Thymus (tissue), 14 donors: ENCODE measurements at places on chromosomes 2 and 18.

- DNase-seq = no peak
Measured at GRCh38 chr2:108082978-108083377, 96.7 kb downstream of the SLC5A7 start.

- DNase-seq = no peak
Measured at GRCh38 chr2:105055613-105056012, 17.7 kb downstream of the MRPS9 start.

- DNase-seq = no peak
Measured at GRCh38 chr2:175168564-175168945, 552 bp upstream of the ATF2 start.

DNA sequence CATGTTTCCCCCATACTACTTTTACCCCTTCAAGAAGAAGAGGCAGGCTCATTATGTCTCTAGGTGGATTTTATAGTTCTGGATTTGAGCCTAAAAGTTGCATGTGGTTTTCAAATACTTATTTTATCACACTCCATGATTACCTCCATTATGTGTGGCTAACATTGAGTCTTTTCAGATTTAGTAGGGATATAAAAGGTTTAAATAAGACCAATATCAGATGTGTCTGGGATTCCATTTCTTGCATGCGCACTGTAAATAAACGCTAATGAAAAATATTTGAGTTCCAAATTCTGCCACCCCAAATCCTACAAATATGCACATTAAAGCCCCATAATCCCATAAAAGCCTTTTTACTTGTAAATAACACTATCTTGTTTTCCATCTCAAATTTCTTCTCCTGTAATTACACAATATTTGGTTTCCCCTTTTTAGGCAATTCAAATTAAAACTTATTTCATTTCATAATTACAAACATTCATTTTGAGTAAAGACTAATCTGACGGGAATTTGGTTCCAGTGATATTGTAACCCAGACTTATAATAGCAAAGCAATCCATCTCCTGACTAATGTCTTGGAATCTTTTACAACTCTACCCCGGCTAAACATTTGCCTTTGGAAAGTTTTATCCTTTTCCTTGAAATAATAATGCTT is 600.0 kb downstream of the SLC4A3 start:
- DNase-seq = no peak

GRCh38 chr2:219619235-219619634 is 8.2 kb upstream of the SLC4A3 start:
- no peak for DNase-seq

- DNase-seq = no peak
Measured at GRCh38 chr2:232668805-232669444, 28.2 kb upstream of the GIGYF2 start.

DNA sequence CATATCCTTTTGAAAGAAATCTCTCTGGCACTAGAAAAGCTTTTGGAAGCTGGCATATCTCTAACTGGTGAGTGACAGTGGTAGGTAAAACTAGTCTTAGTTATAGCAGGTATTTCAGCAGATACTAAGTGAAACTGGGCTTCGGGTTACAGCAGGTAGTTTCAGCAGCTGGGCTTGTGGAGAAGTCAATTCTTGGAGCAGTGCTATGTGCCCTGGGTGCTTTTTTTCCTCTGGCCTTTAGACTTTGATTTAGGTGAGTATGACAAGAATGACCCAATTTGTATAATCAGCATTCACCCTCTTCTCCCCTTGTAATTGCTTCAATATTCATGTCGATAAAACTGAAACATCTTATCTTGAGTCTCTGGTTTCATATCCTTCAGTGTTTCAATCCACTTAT is 123.1 kb downstream of the KYNU start:
- no peak for DNase-seq

GRCh38 chr2:172177581-172177980 is 74.9 kb upstream of the DLX2 start:
- DNase-seq = no peak

GRCh38 chr18:54043484-54044251 is 180.8 kb downstream of the MBD2 start:
- no peak for DNase-seq

- no peak for DNase-seq
Measured at GRCh38 chr2:118973542-118973951, 31.6 kb downstream of the MARCO start.

DNA sequence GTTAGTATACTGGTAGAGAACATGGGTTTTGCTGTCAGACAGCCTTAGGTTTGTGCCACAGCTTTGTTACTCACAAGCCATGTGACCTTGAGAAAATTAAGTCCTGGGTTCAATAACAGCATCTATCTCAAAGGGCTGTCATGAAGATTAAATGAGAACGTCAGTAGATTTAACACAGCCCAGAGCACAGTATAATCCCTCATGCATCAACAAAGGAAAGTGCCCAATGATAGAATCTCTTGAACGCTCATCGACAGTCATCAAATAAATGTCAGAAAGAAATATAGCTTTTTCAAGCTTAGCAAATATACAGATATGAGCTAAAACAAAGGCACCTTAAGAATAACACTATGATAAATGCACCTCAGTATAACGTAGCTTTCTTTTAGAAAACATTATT is 22.3 kb downstream of the CUL3 start:
- DNase-seq = no peak

GRCh38 chr2:95275151-95275515 is 884 bp downstream of the PROM2 start:
- DNase-seq = no peak

GRCh38 chr18:11752116-11752911 is 63.2 kb downstream of the GNAL start:
- no peak for DNase-seq

DNA sequence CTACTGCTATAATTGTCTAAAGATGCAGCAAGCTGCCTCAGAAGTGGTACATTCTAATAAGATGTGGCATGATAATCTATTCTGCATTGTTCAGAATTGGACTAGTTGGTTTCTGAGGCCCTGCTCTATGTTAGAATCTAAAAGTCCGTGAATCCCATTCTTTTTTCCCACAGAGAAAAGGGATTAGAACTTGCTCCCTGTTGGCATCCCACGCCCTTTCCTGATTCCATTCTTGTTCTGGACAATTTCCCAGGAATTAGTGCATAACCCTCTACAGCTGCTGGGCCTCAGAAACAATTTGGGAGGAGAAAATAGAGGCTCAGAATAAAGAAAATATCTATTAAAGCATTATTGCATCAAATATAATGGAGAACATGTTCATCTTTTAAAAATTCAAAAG is 282.7 kb downstream of the NRXN1 start:
- no peak for DNase-seq

DNA sequence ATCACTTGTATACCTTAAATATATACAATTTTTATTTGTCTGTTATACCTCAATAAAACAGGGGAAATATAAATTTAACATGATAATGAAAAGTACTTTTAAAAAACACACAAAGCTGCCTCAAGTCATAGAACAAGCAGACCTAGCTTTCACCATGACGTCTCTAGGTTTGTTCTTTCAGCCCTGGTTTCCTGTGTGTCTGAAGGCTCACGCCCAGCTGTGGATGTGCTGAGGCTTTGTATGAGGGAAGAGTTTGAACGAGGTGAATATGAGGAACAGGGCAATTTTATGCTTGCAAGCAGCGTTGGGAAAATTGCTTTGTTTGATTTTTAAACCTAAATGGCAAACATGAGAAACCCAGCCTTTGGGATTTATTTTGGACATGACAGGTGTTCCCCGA is 15.3 kb downstream of the SH3RF3 start:
- no peak for DNase-seq

DNA sequence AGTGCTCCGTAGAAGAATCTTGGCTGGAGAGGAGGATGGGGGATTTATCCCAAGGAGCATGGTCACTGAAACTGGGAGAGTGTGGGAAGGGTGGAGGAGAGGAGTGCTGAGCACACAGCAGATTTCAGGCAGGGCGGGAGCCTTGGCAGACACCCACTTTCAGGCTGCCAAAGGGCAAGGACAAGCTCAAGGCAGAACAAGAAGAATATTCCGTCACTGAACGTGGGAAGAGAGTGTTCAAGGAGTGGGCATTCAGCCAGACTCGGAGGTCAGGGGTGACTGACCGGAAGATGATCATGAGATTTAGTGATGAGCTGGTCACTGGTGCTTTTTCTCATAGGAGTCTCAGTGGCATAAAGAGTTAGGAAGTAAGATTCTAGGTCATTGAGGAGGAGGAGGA is 136.2 kb upstream of the RASGRP3 start:
- DNase-seq = no peak

DNA sequence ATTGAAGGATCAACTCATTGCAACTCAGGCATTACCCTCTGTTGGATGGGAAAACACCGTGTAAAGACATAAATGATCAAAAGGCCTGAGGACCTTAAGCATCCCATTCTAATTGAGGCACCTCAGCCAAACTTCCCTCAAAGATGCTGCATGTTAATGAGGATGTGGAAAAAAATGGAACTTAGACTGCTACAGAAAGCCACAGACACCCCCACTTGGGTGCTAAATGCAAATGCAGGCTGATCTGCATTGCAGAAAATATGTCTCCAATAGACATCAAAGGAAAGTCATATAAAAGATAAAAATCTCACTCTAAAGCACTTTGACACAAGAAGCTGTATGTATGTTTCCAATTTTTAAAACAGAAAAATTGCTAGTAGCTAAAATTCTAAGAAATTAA is 504.7 kb downstream of the KCNJ3 start:
- no peak for DNase-seq

- DNase-seq = no peak
Measured at GRCh38 chr2:234060236-234060635, 9.7 kb downstream of the SPP2 start.

DNA sequence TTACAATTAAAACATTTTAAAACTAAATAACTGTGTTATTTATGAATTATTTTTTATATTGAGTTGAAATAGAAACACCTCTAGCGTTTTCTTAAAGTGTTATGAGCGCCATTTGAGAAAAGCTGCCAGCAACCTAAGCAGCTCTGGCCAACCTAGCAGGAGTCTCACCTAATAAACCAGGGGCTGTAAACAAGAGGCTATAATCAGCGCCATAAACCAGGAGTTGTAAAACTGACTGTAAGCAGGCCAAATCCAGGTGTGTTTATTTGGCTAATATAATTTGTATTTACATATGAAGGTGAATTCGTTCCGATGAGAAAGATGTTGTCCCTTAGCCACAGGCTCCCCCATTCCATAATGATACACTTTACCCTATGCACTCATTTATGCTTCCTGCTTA is 34.7 kb downstream of the LRRTM1 start:
- DNase-seq = no peak

DNA sequence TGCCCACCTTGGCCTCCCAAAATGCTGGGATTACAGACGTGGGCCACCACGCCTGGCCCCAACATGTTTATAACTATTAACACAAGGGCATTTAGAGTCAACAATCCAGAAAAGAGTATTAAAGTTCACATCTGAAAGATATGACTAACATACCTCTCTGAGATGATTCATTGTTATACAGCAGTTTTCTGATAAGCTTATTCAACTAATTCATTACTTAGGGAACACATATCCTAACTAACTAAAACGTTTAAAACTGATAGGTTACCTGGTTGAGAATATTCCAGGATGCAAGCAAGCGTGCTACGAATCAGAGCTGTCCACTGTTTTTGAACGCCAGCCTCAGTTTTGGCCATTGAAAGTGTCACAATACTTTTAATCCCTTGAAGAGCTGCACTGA is 34.0 kb upstream of the STRN start:
- DNase-seq = no peak

DNA sequence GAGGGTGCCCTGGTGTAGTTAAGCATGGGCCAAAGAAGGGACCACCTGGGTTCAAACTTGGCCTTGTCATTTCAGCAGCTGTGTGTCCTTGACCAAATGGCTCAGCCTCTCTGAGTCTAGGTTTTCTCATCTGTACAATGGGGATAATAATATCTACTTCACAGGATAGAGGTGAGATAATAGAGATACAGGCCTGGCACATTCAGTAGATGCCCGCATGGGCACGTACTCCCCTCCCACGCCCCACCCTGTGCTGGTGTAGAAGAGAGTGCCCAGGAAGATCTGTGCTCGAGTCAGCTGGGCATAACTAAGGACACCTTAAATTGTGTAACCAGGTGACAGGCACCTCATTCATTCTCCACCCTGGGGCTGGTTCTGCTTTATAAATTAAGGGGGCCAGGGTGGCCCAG is 8.4 kb upstream of the TMEM185B start:
- no peak for DNase-seq

DNA sequence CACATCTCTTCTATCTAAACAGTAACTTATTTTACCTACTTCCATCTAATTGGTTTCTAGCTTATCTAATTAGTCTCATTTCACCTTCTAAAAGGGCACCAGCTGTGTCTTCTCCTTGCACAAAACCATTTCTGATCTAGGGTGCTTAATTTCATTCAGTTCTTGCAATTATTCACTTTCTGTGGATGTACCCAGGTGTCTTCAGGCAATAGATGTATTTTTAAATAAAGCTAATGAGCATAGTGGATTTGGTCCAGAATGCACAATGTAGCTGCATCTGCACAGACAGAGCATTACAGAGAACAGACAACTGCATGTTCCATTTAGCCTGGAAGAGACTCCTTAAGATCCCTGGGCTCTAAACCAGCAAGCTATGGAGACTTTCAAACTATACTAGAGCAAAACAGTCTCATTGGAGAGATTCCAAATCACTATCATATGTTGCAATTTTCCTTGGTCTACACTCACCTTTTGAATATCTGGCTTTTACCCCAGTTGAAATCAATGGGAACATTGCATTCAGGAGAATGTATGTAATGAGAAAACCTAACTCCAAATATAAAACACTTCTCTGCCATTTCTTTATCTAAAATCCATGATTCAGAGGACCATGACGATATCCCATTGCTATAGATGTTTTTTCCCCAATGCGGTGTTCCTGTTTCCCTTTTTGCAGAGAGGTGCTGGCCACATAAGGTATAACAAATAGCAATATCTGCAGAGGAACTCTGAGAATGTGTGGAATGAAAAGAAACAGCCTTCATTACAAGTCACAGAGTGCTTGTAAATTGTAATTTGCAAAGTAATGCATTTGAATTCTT is 3.5 kb upstream of the RFX8 start:
- DNase-seq = no peak

DNA sequence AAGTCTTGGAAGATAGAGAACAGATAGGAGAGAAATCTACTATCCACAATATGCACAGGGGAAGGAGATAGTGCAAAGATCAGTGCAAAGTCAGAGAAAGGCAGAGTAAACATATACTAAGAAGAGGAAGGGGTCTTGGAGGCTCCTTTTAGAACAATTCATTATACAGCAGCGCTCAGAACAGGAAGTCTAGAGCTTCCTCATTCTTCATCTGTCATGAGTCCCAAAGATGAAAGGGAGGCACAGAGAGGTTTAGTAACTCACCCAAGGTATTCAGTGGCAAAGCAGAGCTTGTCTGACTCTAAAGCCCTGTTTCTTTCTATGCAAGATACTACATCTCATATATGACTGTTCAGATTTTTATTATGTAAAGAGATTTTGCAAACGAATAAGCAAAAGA is 1.4 kb downstream of the SP110 start:
- peak; percentile 63 for DNase-seq

DNA sequence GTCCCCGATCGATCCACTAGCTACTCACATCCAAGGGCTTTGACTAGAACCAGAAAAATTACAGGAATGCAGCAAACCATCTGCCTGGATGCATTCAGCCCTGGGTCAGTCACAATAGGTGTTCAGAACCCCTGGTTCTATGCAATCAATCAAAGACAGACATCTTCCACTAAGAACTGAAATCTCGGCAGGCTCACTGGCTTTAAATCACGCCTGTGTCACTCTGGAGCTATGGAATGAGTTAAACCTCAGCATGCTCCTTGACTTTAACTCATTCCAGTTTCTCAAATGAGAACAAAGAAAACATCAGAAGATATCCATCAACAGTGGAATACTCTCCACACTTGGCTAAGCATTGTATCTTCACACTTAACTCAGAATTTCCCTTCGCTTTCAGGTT is 68.1 kb upstream of the SPTBN1 start:
- no peak for DNase-seq

- no peak for DNase-seq
Measured at GRCh38 chr2:58796239-58796910, 555.2 kb upstream of the FANCL start.
